Omental fat pad (tissue), 4 donors: ENCODE measurements at places on chromosomes 4 and X. TPM values are rescaled to one million over a fixed set of nuclear protein-coding genes. Genes with fewer than 3 reads are reported as not detected.

The HS3ST1 gene
- 16.3 TPM for total RNA-seq

GRCh38 chr4:123405267-123405865, 8.8 kb downstream of the SPRY1 start:
- no peak for DNase-seq

GRCh38 chr4:112552668-112553067, 36.7 kb upstream of the NEUROG2 start:
- no peak for DNase-seq

The NRK gene
- 1.9 TPM for total RNA-seq

- DNase-seq = no peak
Observed at GRCh38 chr4:153153339-153153871, 50.8 kb upstream of the TRIM2 start.

GRCh38 chr4:1209821-1210220, 37.4 kb upstream of the SPON2 start:
- no peak for DNase-seq

The XAGE1A gene
- total RNA-seq = not detected

- no peak for DNase-seq
Observed at GRCh38 chr4:7772711-7773385, 166.8 kb downstream of the AFAP1 start.

DNA sequence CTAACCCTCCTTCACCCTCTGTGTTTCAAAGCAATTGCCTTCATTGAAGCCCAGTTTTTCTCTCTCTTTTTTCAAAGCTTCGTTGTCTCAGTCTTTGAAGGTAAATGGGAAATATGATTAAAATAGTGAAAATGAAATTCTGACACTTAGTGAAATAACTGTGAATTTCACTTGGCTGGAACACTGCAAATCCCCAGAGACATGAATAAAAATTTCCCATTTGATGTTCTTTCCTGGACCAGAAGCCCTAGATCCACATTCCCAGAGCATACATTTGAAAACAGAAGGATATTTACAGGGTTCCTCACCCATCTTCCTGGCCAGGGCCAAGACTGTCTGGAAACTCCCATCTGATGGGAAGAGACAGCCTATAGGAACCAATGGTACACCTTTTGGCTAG, 45.0 kb downstream of the SLC2A9 start:
- no peak for DNase-seq
